ENCODE measurements at places on chromosomes 6 and 20. TPM values are rescaled to one million over a fixed set of nuclear protein-coding genes. Genes with fewer than 3 reads are reported as not detected.

DNA sequence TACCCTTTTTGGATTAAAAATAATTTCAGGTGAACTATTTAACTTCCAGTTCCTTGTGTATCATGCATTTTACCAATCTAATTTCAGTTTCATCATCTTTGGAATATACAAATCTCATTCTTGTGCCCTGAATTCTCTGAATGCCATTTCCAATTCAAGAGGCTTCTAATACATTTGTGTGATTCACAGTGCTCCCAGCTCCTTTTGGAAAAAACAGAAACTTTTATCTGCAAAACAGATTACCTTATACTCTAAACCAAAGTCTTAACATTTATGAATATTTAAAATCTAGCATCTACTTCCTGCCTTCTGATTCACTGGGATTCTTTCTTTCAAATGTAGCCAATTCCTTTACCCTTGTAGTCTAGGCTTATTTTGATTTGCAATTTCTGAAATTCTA, 11.1 kb upstream of the PEX7 start:
- DNase-seq: no peak

GRCh38 chr6:10793695-10794094, 44.6 kb downstream of the MAK start:
- no peak for DNase-seq

WFDC2 gene
- polyA plus RNA-seq: not detected

DNA sequence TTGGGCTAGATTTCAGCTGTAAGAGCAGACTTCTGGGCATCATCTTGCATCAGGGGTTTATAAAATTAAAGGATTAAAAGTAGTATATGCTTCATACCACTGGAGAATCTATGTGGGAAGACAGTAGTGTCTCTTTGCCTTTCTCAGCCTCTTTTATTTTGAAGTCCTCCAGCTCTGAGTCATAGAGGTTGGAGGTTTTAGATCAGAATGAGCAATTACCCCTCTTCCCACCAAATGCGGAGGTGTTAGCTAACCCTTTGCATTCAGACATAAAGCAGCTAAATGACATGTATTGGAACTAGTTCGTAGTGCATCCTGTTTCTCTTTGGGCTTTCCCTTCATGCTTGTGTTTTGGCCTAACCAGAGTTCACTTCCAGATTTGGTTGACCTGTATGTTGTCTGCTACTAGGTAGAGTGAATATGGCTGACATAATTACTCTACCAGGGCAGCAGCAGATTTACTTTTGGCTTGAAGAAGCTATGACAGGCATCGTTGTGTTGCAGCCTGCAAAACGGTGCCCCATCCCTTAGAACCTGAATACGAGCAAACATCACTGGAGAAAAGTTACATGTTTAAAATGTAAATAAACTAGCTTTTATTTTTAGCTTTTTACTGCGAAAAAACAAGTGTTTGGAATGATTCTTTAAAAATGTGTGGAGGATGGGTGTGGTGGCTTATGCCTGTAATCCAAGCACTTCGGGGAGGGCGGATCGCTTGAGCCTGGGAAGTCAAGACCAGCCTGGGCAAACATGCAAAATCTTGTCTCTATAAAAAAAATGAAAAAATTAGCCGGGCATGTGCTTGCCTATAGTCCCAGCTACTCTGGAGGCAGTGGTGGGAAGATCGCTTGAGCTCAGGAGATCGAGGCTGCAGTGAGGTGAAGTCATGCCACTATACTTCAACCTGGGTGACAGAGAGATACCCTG, 82.2 kb downstream of the MYO6 start:
- no peak for DNase-seq

ANKS1A gene
- 3.6 TPM for polyA plus RNA-seq

DNA sequence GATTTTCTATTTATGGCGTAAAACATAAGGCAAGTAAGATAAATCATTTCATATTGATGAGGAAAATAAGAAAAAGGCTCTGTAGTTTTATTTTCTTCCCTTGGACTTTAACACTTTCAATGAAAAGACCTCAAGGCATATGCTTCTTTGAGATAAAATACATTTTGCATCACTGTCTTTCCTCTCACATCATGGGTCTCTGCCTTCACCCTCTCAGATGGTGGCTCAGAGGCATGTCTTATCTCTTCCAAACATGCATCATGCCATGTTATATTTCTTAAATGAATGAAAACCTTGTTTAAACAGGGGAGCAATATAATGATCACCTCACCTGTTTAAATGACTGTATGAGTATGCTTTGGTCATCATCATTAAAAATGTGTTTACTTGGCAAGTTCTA, 59.3 kb downstream of the PRL start:
- DNase-seq: no peak

Measured in B cell (primary cell).